SHP77 (cell line): ENCODE measurements at places on chromosomes 5 and 9.

- no peak for DNase-seq
Observed at GRCh38 chr5:85591311-85591710, 1026.4 kb upstream of the COX7C start.

DNA sequence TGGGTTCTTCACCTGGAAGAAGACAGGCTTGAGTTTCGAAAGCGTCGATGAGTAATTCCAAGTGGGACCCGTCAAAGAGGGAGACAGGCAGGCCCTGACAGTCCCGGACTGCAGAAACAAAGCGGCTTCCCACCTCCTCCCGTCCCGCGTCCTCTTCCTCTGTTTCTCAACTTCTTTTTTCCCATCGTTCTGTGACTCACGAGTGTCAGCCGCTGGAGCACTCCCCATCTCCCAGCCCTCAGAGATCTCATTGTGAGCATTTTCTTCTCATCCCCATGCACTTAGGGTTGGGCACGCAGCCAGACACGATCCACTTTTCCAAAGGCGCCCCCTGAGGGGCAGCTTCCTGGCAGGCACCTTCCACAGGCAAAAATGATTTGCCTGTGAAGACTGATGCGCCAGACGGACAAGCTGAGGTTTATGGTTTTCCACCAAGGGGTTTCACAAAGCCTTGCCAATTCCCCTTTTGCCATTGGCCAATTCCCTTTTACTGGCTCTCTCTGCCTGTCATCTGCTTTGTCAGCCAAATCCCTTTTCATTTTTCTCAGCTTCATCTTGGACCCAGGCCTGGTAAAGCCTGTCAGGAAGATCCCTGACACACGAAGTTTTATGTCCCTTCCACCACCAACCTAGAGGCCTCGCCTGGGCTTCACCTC lies 86.5 kb upstream of the ANKRD55 start:
- no peak for DNase-seq

DNA sequence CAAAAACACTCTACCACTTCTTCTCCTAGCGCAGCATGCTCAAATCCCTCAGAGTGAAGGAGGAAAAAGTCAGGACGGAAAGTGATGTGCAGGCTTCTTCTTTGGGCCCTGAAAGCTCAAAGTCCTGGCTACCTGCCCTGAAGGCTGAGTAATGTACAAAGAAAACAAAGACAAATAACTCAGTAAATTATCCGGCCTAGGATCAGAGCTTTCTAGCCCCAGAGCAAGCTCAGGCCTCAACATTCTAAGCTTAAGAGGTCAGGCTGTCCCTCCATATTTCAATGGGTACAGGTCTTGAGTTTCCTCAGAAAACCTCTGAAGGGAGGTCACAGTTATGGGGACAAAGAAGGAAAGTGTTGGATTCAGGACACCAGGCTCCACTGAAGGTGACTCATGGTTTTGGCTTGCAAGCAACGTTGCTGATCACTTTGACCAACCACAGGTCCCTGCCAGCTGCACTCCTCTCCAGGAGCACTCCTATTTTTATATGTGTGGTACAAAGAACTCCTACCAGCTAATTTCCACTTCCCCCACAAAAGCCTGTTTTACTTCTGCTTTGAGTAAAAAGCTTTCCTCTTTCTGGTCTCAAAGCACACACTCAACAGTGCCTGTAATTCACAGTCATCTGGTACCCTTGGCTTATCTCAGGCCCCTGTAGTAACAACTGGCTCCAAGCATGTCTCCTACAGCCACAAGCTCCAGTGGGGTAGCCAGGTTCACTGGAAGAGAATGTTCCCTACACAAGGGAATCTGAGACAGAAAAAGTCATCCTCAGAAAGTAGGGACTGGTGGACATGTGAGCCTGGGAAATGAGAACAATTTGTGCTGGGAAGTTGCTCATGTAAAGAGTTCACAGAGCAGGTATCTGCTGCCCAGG lies 115.7 kb downstream of the UGCG start:
- no peak for DNase-seq

DNA sequence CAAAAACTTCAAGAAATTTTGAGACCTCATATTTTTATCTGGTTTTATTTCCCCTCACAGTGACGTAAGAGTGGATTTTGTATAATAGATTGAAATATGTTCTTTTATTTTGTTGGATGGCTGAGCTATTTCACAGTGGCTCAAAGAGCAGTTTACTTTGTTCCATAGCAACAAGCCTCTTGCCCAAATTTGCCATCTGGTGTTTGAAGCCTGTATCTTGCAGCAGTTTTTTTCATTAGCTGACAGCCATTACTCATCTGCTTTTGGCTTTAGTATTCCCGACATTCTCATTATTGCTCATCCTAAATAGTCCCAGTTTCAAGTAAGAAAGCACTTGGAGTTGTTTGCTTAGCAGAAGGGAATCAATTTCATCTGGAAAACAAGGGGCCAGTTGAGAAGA lies 36.3 kb downstream of the GDA start:
- no peak for DNase-seq

DNA sequence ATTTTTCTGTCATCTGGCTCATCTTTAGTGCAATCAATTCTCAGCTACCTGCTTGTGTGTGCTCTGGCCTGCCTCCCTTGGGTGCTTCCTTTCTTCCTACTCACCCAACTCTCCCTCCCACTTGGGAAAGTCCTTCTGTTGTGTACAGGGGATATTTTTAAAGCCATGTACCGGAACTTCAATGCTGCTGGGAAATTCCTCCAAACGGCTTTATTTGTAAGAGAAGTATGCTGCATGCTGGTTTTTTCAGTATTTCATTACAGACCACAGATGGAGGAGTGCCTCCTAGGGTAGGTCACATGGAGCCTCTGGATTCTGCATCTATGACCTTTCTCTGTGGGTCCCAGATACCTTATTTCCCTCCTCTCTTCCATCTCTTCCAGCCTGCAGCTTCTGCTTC lies 5.4 kb upstream of the HMHB1 start:
- DNase-seq, result no peak

DNA sequence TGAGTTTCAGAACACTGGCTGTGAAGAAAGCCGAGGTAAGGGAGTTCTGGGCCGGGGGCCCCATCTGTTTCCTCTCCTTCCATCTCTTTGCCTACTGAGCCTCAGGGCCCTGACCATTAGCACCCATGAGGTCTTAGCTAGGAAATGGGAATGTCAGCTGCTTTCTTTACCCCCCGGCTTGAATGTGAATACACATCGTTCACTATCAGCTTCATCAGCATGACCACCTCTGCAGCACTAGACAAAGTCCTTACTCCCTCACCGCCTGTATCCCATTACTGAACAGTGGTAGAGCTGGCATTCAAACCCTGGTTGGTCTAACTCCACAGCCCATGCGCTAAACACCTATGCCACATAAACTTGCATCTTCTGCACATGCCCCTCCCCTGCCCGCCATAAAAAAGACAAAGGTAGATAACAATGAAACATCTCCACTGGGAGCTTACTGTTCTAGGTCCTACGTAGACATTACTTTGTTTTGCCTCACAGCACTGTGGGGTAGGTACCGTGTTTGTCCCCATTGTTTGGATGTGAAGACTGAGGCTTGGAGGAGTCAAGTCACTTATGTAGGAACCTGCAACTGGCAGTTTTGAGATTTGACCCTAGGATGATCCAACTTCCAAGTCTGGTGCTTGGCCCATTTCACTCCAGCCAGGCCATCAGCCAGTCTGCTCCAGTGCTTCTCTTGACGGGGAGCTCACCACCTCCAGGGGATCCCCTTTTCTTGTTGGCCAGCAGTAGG lies 93.3 kb downstream of the AMBP start:
- no peak for DNase-seq

DNA sequence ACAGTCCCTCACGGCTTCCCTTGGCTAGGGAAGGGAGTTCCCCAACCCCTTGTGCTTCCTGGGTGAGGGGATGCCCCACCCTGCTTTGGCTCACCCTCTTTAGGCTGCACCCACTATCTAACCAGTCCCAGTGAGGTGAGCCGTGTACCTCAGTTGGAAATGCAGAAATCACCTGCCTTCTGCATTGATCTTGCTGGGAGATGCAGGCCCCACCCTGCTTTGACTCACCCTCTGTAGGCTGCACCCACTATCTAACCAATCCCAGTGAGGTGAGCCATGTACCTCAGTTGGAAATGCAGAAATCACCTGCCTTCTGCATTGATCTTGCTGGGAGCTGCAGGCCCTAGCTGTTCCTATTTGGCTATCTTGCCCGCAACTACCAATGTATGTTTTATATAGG lies 44.7 kb downstream of the CCL28 start:
- DNase-seq, result no peak

GRCh38 chr9:79195879-79196278 lies 375.9 kb upstream of the TLE4 start:
- no peak for DNase-seq

- DNase-seq, result no peak
Observed at GRCh38 chr9:136703276-136703860, 9.0 kb upstream of the DIPK1B start.

DNA sequence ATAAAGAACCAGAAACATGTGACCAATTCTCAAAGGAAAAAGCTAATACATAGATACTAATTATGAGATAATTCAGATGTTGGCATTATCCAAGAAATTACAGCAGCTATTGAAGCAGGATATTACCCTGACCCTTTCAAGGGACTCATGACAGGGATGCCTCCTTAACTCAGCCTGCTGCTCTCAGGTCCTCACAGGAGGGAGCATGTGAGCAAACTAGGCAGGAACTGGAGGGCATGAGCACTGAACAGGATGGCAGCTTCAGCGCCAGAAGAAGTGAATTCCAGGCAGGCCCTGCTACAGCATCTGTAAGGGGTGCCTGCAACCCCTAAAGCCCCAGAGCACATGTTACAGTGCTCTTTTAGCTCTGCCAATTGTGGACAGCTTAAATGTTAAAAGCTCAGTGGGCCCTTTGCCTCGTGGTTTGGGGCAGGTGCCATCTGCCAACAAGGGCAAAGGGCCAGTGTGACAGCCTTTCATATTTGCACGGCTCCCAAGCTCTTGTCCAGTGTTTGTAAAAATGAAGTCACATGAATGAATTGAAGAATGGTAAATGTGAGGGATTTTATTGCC lies 464.7 kb upstream of the COX7C start:
- peak; percentile 13 for DNase-seq

GRCh38 chr9:131628459-131629225 lies 83.3 kb downstream of the PRRT1B start:
- DNase-seq, result no peak

- no peak for DNase-seq
Observed at GRCh38 chr9:122055701-122056100, 37.4 kb downstream of the TTLL11 start.

GRCh38 chr9:77586591-77586990 lies 61.5 kb downstream of the GNA14 start:
- no peak for DNase-seq

DNA sequence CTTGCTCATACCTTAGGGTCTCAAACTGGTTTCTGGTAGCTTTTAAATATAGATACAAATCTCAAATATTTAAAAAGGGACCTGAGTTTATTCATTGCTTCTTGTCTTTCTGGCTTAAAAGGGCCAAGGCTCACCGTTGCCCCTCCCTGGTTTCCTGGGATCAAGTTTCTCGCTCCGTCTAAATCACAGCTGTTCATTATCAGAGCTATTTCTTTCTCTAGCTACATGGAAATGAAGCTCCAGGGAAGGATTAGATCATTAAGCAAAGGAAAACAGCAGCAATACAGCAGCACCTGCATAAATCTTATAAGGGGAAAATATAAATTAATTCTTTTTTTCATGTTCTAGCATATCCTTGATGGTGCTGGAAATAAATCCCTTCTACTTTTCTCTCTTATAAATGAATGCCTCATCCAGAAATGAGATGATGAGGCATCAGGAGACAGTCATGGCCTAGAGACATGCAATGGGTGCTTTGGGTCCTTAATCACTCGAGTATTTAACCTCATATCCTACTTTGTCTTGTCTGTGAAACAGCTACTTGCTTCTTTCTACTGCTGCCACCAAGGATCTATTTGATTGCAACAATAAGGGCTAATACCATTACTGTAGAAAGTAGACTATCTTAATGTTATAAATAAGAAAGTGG lies 320.1 kb downstream of the TRPM3 start:
- no peak for DNase-seq

DNA sequence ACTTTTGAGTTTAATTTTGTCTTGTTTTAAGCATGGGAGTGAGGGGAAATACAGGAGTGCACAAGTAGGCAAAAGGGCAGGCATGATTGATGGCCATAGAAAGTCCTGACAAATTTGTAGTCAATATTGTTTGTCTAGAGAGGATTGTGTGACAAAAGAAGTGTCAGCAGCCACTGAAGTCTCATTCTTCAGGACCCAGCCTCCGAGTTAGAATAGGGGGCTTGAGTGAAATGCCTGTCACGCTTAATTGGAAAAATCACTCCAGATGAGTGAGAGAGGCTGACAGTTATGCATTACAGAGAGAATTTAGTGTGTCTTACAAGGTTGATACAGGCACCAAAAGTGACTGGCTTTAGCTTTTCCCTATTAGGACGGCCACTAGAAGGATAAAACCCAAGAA lies 81.9 kb upstream of the RPS23 start:
- DNase-seq, result no peak

- no peak for DNase-seq
Observed at GRCh38 chr9:88233091-88233490, 94.8 kb upstream of the SPATA31C2 start.

DNA sequence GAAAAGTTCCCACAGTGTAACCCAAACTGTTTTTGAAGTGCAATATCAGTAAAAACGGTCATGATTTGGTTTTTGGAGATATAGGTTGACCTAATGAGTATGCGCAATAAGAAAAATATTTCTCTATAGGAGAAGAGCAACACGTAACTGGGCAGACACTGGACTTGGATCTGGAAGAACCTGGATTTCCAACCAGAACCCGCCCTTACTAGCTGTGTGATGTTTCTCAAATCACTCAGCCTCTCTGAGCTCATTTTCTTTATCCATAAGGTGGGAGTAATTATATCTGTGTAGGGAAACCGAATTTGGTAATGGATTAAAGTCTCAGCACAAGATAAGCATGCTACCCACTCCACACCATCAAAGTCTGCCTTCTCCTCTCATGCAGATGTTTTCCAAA lies 169.1 kb downstream of the COL23A1 start:
- no peak for DNase-seq

GRCh38 chr5:107469064-107469463 lies 201.7 kb downstream of the EFNA5 start:
- no peak for DNase-seq

DNA sequence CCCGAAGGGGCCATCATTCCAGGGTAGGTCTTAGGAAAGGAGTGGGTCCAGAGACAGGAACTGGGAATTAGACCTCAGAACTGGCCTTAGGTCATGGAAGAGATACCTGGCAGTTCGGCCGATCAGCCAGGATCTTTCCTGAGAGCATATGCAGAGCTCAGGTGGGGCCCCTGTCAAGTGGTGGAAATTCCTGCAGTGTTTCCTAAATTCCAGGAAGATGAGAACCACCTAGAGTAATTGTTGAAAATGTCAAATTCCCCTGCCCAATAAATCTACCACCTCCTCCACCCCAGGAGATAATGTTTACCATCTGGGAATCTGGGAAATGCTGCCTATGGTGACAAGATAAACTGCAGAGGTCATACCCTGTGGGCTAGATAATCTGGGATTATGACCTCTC lies 14.6 kb downstream of the TMEM171 start:
- no peak for DNase-seq

DNA sequence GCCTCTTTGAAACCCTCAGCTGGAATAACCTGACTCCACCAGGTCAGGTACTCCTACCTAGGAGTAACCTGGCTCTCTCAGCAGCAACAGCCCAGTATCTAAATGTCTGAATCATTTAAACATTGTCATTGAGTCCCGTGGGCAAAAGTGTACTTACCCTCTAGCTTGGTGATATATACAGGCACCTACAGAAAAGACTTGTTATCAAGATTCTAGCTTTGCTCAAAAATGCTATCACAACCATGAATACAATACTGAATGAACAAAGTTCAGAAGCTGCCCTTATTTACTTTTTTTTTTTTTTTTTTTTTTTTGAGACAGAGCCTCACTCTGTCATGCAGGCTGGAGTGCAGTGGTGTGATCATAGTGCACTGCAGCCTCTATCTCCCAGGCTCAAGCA lies 268.2 kb downstream of the ZNF608 start:
- no peak for DNase-seq
